Stimulated activated CD4-positive, alpha-beta T cell treated with anti-CD3 and anti-CD28 coated beads, Interleukin-12 subunit alpha, Interleukin-12 subunit beta, amount 100 ng/mL, for 48 hours (primary cell): ENCODE measurements at places on chromosomes 7 and 10.
A peak's percentile ranks its signal among the peaks of the same experiment; 100 is the strongest.

DNA sequence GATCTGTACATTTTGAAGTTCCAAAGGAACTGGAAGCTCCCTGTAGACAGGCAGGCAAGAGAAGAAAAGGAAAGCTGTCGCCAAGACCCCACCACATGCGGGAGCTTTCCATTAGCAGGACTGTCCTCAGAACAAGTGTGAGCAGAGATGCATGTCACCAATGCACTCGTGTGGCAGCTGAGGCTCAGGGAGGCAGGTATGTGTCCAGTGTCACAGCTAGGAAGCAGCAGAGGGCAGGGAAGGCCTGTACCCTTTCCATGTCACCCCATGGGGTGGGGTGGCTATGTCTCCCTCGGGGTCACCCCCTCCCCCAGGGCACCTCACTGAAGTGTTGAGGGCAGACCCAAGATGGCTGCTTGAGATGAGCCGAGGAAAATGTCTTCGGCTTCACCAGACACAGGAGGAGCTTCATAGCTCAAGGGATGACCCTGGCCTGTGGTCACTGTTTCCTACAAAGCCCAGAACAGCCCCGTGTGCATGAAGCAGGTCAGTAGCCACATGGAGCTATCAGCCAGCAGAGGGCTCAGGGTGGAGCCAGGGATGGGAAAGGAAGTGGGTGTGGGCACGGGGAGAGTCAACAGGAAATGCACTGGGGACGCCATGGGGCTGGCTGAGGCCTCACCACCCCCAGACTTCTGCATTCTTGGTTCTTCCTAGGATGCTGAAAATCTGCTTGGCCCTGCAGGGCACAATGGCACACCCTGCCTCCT, 96.6 kb downstream of the FAM53B start:
- peak; percentile 49 for DNase-seq

DNA sequence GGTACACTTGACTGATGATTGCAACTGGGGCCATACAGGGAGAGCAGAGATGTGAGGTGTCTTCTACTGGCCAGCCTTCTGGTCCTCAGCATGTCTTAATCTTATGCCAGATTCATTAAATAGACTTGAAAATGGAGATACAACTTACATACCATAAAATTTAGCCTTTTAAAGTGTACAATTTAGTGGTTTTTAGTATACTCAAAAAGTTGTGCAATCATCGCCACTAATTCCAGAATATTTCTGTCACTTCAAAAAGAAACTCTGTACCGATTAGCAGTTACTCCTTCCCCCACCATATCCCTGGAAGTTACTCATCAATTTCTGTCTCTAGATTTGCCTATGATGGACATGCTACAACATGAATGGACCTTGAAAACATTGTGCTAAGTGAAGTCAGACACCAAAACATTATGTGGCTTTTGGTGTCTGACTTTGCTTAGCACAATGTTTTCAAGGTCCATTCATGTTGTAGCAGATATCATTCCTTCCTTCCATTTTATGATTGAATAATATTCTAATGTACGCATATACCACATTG, 53.0 kb downstream of the SH2D4B start:
- DNase-seq = no peak

GRCh38 chr10:132905661-132906060, 36.7 kb downstream of the CFAP46 start:
- no peak for DNase-seq

DNA sequence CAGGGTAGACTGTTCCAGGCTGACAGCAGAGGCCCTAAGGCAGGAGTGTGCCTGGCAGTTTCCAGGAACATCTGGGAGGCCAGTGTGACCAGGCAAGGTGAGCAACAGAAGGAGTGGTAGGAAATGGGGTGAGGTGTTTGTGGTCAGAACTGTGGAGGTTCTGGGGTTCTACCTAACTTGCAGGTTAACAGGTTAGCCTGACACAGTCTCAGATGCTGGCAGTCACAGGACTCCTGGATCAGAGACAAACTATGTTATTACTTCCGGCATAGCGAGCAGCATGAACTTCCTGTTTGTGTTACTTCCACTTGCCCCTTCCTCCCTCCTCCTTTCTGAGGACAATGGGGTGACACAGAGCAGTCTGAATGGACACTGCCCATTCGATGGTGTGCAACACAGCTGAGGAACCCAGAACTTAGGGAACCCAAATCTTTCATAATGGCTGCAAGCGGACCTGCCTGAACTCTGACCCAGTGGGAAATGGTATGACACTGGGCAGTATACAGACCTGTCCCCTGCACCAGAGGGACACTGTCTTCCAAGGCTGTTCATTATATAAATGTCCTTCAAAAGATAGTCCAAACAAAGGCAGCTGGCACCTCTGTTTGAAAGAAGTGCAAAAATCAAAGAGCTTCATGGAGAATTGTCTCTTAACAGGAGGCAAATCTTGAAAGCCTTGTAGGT, 3.9 kb upstream of the SAR1A start:
- DNase-seq = no peak

- DNase-seq = no peak
Measured at GRCh38 chr10:69959911-69960310, 92.7 kb upstream of the MACROH2A2 start.

DNA sequence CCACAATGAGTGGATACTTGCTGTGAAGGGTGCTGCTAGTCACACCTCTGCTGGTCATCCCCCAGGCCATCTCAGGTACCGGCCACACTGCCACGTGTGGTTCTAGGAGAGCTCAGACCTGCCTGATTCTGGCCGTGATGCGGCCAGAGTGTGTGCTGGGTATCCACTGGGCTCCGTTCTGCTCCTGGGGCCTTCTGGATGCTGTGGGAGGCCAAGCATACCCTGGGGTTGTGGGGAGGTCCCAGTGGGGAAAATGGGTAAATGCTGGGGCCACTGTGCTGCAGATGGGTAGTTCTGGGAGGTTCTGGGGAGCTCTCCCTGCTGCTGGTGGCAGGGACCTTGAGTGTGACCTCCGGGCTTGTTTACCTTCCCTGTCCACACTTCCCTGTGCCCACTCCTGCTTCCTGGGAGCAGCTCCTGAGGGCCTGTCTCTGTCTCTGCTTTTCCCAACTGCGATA, 318.4 kb downstream of the GLRX3 start:
- DNase-seq = no peak

GRCh38 chr10:129958148-129958628, 5.9 kb downstream of the EBF3 start:
- DNase-seq = no peak

DNA sequence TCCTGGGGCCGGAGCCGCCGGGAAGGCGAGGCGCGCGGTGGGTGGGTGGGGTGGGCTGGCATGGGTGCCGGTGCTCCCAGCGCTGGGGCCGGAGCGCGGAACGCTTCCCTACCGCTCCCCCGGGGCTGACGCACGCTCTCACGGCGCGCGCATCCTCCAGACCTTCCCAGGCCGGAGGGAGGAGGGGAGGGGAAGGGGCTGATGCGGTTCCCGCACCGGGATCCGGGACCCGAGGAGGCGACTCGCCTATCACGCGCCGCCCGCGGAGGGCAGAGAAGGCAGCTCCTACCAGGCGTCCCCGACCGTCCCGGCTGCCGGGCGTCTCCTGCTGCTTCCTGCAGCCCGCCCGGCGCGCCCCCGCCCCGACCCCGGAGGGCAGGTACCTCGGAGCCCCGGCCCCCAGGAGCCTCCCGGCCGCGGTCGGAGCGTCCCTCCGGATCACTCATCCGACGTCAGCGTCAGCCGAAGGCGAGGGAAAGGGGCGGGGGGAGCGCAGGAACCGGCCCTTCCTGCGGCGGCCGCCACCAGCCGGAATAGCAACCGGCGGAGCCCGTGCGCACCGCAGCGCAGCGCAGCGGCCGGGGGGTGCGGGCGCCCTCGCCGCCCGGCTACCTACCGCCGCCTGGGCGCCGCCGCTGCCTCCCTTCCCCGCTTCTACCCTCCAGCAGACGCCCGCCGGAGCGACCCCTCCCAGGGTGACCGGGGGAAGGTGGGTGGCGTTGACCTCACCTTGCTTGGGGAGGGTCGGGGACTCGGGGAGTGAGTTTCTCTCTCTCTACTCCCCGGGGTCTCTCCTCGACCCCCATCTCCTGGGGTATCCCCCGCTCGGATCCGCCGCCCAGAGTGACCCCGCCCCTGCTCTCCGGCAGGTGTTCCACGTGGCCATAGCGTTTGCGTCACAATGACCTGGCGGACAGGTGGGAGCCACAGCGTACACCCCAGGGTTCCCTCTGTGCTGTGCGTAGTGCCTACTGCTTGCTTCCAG, at the start of gene ICA1:
Gene ICA1 (minus strand): TSS at position 457 of the 985 bp plus-strand sequence. CDS start 26,241 bp downstream, outside the sequence.
- no peak for DNase-seq

DNA sequence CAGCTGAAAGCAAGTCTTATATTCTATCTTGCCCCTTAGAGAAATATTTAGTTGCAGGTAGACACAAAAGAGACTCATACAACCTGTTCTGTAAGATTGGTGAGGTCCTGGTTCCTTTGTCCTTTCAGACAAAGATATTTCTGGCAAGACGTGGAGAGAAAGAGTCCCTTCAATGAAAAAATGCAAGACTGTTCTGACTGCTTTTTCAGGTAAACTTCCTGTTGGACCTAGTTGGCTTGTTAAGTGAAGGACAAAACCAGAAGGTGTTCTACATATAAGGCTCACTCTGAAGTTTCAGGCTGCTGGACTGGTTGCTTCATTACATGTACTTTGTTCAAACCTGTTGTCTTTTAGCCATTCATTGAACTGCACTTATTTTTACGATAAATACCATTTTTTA, 119.0 kb upstream of the PTPRZ1 start:
- no peak for DNase-seq

- DNase-seq = no peak
Measured at GRCh38 chr10:76009531-76009930, 578.1 kb downstream of the LRMDA start.

DNA sequence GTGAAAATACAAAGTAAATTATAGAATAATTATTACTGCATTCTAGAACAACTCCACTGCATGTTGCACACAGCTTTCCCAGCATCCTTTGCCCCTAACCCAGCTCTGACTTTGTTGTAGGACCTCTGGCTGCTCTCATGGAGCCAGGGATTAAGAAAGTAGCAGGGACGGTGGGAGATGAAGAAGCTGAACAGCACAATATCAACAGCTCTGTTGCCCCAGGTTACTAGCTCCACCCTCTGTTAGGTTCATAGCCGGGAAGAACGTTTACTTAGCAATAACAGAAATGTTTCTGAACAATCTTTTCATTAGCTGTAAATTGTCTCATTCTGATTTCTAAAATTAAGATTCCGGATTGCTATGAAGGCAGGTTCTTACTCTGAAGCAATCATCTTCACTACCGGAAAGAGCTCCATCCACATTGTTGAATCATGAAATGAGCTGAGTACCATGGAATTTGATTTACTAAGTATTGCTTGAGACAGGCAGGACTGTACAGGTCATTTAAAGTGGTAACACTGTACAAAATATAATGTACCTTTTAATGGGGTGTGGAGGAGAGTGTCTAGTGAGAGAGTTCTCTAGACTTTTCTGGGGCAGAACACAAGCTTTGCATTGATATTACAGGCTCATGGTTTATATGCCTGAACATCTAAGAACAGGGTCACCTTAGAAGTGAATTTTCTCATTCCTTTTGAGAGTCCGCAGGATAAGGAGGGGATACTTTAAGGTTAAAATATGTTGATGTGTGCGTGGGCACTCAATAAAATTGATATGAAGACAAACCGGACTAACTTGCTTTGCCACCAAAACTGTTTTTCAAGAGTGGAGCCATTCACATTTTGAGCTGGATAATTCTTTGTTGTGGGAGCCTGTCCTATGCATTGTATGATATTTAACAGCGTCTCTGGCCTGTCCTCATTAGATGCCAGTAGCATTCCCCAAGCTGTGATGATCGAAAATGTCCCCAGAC, 20.8 kb upstream of the RAB18 start:
- DNase-seq = no peak

DNA sequence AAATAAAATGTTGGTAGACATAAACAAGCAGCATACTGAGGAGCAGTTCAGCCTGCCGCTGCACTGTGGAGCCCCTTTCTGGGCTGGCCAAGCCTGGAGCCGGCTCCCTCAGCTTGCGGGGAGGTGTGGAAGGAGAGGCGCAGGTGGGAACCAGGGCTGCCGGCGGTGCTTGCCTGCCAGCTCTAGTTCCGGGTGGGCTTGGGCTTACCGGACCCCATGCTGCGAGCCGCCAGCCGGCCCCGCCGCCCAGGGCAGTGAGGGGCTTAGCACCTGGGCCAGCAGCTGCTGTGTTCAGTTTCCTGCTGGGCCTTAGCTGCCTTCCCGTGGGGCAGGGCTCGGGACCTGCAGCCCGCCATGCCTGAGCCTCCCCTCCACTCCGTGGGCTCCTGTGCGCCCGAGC, 672.9 kb upstream of the POM121L12 start:
- DNase-seq = no peak

DNA sequence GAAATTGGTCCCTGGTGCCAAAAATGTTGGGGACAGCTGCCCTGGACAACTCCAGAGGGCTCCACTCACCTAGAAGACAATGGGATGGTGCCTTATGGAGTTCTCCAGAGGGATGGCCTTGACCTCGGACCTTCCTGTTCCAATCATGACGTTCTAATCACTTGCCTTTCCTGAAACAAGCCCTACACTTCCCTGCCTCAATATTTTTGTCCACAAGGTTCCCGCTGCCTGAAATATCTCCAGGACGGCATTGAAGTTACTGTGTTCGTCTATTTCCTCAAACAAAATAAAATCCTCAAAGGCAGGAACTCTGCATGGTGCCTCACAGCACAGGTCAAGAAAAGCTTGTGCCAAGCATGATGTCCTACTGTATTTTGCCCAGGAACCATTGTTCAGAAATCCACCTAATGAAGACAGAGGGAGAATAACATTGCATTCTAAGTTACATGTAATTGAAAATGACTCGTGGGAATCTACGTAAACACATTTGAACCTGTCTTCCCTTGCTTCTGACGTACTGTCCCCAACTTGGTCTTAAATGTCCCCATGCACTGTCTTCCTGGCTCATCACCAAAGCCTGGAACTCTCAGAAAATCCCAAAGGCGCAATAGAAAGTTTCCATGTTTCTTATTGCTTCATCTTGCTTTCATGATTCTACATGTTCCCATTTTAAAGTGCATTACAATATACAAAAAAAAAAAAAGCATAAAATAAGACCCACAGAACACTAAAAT, 342.3 kb upstream of the NRP1 start:
- no peak for DNase-seq

DNA sequence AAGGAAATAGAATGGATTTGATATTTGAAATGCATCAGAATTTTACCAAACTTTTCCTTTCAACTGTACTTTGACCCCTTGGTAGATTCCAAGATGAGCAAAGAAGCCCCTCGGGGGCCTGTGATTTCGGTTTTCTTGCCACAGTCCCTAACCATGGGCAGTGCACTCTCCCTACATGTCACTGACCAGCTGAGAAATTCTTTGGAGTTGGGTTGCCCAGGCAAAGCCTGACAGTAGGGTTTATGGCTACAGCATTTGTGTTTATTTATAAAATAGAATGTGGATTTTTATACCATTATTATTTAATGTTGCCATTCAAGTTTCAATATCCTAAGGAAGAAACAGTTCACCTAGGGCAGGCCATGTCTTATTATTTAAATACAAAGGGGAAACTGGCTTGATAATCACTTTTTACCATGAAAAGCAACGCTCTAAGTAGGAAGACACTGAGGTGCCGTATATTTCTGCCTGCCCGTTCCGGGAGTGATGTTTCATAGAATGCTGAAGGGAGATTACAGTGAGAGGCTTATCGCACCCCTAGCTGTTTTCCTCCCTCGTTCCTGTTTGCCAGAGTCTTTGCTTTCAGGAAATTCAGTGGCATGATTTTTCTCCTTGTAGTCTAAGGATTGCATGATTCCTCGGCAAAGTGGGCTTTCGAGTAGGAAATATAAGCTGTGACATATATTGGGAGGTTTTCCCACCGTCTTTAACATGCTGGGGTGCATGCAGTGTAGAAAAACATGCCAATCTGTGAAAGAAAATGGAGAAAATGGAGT, 35.8 kb downstream of the WIPF3 start:
- DNase-seq = no peak
